ENCODE measurements at places on chromosomes 1 and 21.

DNA sequence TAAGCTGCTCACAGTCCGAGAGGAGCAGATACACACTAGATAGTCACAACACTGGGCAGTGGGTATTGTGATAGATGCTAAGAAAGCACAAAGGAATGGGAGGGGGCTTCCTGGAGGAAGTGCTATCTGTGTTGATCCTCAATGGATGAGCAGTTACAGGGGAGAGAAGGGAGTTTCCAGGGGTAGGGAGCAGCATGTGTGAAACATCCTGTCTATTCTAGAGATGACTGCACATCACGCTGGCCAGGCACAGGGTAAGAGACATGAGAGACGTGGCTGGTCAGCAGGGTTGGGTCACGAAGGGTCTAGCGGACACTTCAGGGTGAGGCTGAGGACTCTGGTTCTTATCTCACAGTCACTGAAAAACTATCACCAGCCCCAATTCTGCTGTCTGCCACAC, 235.2 kb downstream of the TRABD2B start:
- DNase-seq = no peak

DNA sequence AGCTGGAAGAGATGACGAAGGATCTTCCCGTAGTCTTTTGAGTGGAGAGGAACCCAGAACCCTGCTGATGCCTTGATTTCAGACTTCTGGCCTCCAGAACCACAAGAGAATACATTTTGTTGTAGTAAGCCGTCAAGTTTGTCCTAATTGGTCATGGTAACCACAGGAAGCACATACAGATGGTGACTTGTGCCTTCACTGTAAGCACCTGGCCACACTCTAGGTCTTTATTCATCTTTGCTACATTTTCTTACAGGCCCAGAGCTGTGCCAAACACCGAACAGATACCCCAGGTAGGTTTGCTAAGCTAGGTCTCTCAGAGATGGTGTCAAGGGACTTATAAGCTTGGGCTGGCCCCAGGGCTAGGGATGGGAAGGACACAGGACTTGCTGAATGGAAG, 4.8 kb downstream of the DHRS3 start:
- DNase-seq = no peak

DNA sequence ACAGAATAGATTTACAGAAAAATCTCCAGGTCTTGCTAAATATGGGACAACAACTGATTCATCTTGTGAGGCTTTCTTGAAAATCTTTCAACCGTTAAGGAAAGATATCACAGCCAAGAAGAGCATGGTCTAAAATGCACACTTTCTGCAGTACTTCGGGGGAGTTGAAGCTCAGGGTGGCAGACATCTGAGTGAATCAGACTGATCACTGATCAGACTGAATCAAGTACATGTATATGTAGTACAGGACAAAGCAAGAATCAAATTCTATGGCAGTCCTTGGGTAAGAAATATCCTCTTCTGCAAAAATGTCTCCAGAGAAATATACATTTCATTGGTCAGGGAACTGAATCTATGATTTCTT, 212.4 kb upstream of the SPAG17 start:
- no peak for DNase-seq

DNA sequence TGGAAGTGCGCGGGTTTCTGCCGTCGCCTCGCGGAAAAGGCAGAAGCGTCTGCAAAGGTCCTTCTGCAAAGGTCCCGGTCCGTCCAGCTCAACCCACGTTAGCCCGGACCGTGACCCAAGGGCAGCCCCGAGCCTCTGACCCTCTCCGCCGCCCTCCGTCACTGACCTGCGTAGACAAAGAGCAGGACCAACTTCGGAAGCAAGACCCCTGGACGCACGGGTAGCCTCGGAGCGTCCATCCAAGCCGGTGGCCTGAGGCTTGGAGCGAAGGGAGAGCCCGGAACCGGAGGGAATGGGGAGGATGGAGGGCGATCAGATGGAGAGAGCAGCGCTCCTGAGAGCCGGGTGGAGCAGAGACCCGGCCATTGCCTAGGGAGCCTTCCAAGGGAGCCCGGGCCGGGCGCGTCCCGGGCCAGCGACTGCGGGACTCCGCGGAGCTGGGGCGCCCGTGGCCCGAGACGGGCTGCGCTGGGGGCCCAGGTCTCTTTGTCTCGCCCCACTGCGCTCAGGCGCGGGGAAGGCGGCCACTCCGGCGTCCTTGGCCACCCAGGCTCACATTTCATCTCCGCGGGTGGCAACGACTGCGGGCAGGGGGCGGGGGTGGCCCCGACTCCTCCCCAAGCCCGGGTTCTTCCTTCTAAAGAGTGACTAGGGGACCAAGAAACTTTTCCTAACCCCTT, at the start of gene CYYR1:
TSS of gene CYYR1 (minus strand) at position 585 of the 680 bp plus-strand sequence. CDS start at position 239, 346 bp downstream.
- no peak for DNase-seq

DNA sequence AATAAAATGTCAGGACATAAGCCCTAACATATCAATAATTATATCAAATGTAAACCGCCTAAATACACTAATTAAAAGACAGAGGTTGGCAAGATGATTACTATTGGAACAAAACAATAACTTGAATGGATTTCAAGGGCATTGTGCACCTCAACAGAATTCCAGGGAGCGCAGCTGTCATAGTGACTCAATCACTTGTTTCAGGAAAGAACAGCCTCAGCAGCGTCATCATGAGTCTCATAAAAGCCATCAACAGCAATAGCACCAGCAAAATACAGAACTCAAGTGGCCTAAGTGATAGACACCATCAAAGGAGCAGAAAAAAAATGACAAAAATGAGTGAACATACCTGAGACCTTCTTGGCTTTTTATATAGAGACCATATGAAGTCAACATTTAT, 632.7 kb upstream of the NR5A2 start:
- DNase-seq = no peak

DNA sequence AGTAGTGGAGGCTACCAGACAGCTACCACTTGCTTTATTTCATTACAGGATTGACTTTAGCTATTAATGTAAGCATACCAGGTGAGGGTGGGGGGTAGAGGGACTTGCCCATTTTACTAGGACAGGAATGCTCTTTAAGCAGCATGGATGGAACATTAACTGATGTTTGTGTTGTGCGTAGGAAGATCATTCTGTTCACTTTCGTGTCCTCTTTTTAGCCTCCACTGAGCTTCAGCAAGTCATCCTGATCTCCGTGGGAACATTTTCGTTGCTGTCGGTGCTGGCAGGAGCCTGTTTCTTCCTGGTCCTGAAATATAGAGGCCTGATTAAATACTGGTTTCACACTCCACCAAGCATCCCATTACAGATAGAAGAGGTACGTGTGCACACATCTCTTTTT, 29.3 kb downstream of the IFNGR2 start:
- peak; percentile 52 for DNase-seq

DNA sequence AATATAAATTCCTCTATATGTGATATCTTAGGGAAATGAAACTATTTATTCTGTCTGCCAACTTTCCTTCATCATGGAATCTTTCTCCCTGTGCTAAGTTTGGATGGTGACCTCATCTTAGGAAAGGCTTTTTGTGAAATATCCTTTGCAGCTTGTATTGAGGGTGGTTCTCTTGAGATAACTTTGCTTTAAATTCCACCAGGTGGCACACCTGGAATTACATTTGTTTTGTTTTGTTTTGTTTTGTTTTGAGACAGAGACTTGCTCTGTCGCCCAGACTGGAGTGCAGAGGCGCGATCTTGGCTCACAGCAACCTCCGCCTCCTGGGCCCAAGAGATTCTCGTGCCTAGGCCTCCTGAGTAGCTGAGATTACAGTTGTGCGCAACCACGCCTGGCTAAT, 7.6 kb upstream of the CD1A start:
- DNase-seq = no peak

- DNase-seq = no peak
These were observed 12.2 kb upstream of the CDC42BPA start for GRCh38 chr1:227330279-227331076.

GRCh38 chr1:184482136-184482535, 95.3 kb downstream of the C1orf21 start:
- peak; percentile 36 for DNase-seq

DNA sequence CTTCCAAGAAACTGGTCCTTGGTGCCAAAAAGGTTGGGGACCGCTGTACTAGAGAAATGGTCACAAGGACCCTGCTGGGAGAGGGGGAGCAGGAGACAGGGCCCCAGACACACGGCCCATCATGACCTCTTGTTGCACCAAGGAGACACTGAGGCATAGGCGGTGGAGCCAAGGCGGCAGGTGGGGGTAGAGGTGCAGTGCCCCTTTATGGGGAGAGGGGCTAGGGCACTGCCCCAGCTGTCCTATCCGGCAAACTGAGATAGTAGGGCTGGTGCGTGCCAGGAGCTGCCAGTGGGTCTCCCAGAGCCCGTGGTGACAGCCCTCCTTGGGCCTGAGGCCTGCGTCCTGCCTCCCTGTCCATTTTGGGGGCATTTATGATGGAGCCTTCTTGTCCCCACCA, 20.3 kb downstream of the TNNT2 start:
- no peak for DNase-seq

- DNase-seq = no peak
These were observed 1.3 kb downstream of the RTCA start for GRCh38 chr1:100267284-100267683.

DNA sequence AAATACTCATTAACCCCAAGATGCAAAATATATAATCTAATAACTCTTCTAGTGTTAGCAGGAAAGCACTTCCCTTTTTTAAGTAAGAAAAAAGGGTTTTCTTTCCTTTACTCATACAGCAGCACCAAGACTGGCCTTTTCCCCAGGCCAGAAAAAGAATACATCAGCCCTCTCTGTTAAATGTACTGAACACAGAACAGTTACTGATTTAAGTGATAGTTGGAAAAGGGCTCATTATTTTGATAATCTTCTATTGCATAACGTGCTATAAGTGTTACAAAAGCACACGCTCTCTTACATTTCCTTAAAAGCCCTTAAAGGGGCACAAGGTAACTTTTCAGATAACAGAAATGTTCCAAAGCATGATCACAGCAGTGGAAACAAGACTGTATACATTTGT, 142.9 kb downstream of the TIAM1 start:
- DNase-seq = no peak

DNA sequence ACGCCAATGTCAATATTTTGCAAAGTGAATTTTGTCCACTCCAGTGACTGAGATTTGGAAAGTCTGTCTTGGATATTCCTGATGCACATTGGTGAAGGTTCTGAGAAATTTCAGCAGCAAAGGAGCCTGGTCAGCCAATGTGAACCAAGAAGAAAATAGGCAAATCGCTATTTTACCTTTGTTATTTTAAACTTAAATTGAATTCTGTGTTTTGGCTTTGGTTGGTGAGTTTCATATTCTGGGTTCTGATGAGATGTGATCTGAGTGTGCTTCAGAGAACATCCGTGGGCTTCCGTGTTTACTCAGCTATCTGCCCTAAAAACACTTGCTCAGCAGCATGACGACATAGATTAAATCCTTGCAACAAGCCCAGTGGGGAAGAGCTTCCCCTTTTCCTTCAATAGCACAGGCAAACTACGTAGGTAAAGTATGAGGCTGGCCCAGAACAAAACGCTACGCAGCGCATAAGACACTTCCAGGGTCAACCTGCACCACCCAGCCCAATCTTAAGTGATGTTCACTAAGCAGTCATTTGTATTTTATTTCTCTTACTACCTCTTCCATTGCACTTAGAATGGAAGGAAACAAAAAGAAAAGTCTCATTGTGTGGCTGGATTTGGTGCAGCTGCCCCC, 176.4 kb upstream of the KAZN start:
- DNase-seq = no peak

DNA sequence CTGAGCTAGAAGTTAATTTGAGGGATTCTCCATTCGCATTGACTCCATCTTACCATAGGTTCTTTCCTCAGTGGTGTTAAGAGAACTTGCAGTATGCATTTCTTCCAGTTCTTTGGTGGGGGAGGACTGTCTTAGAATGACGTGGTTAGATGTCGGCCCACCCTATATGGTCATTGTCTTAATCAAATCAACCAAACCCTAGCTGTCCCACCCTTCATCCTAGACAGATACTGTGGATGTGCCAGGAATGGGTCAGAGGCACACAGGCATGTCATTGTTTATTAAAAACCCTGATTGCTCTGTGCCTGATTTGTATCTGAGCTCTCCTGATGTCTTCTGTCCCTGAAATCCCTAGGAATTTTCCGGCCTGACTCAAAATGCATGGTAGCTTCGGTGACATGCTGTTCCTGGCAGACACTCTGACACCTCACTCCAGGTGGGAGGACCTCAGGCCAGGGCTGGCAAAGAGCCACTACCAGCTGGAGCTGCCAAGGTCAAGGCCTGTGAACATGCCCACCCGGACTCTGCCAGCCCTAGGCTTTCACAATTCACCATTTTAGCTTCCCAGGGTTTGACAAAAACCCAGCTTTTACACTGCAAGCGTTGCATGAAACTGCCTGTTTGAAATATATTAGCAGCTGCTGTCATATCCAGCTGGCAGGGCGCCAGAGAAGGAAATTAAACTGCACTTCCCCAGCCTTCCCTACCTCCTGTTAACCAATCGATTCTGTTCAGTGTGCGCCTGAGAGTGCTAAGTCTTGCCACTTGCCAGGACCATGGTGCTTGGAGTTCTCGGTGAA, 134.0 kb downstream of the FAM78B start:
- DNase-seq = peak; percentile 1

GRCh38 chr1:179823693-179824092, 53.9 kb downstream of the TOR1AIP2 start:
- no peak for DNase-seq

- DNase-seq = no peak
These were observed 9.2 kb downstream of the IKBKE start for GRCh38 chr1:206479183-206480125.

GRCh38 chr1:5718831-5719632, 273.2 kb downstream of the NPHP4 start:
- DNase-seq = no peak

DNA sequence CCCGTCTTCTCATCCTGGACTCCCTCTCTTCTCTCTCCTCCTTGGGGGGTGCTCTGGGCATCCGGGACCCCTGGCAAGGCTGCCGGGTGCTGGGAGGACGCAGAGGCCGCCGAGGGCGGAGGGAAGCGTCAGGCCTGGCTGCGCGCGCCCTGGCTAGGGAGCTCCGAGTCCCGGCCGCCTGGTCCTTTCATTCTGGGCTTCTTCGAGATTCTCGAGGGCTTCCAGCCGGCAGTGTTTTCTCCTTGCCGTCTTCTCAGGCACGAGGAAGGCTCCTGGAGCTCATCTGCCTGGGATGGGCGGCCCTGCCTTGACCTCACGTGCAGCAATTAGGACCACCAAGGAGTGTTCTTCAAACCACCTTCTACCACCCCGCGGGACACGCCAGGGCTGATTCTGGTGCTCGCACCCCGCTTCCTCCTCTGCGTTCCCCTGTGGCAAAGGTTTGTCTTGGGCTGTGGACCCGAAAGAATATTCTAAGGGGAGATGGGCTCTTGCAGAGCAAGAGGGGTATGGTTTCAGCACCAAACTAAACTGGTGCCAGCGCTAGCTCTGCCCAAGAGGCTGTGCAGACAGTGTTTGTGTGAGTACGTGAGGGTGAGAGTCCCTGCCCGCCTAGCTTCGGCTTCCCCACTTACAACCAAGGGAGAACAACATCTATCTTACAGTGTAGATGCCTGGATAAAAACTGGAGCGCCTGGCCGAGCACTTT, 36.5 kb downstream of the PIK3CD start:
- no peak for DNase-seq

DNA sequence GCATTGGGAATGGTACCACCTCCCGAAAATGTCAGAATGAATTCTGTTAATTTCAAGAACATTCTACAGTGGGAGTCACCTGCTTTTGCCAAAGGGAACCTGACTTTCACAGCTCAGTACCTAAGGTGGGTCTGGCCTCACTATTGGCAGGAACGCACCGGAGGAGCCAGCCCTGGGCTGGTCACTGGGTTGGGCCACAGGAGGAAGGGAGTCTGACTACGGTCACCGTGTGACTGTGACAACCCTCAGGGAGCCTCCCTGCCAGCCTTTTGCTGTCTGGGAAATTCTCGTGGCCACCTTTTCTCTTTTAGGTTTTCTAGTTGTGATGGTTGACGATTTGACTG, 2.2 kb downstream of the IL10RB start:
- DNase-seq = no peak

GRCh38 chr1:24388331-24388885, 25.2 kb downstream of the STPG1 start:
- no peak for DNase-seq

Measured in putamen (tissue), 1 donor.